Stimulated activated CD8-positive, alpha-beta memory T cell treated with anti-CD3 and anti-CD28 coated beads, Interleukin-12 subunit alpha, Interleukin-12 subunit beta, amount 100 ng/mL, for 1 hour (primary cell): ENCODE measurements at places on chromosomes 13 and 19.

DNA sequence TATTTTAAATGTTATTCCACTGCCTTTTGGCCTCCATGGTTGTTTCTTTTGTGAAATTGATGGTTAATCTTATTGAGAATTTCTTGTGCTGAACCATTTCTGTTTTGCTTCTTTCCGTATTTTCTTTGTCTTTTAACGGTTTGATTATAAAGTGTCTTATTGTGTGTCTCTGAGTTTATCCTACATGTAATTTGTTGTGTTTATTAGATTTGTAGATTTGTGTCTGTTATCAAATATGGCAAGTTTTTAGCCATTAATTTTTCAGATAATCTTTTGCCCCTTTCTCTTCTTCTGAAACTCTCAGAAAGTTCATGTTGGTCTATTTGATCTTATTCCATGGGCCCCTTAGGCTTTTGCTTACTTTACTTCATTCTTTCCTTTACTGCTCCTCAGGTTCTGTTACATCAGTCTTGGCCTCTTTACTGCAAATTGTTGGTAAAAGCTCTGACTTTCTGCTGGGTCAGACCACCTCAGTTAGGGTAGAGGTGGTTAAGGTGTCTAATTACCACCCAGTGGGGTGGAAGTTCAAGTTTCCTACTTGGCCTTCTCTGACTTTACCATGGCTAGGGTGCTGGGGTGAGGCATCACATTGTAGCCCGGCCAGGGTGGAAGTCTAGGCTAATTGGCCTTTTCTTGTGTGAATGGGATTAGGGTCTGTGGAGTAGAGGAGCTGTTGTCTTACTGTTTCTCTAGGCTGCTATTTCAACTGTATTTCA, 58.3 kb downstream of the ZMYM2 start:
- DNase-seq, result no peak

- DNase-seq, result no peak
These were observed 22.5 kb downstream of the PABPC3 start for GRCh38 chr13:25118378-25118905.

DNA sequence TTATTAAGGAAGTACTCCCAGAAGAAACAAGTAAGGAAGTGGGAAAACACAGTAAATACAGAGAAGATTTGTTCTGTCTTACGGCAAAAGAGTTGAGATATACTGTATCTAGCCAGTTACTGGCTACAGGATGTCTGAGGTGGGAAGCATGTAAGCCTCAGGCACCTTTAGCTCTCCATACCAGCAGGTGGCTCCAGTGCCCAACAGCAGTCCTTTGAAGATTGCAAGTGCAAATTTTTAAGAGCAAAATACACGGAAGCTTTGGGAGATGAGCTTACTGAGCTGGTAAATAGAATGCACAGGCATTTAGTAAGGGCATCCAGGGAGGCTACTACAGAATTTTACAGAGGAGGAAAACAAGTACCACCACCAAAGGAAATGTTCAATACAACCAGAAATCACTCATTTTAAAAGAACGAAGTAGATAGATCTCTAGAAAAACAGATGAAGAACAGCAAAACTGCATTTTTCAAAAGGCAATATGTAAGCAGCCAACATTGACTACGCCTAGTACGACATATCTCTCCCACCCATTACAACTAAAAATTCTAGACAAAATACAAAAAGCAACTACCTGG, 57.9 kb upstream of the VSTM2B start:
- DNase-seq, result no peak

- DNase-seq, result no peak
These were observed 168.2 kb downstream of the TEX29 start for GRCh38 chr13:111488486-111489132.

DNA sequence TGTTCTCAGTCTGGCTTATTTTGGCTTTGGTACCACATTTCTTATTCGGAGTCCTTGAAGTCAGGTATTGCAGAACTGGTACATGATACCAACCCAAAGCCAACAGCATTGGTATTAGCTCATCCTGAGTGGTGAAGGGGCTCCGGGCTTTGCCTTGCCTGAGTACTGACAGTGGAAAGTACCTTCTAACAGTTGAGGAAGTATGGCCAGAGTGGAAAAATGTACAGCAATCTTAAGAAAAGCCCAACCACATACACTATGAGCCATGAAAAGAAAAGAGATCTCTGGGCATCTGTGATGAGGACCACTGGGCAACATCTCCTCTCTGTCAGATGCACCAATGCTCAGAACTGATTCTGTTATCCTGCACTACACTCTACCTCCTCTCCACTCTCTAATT, 8.3 kb downstream of the LCP1 start:
- DNase-seq, result no peak

- no peak for DNase-seq
These were observed 62.9 kb downstream of the NHLRC3 start for GRCh38 chr13:39100996-39101738.

DNA sequence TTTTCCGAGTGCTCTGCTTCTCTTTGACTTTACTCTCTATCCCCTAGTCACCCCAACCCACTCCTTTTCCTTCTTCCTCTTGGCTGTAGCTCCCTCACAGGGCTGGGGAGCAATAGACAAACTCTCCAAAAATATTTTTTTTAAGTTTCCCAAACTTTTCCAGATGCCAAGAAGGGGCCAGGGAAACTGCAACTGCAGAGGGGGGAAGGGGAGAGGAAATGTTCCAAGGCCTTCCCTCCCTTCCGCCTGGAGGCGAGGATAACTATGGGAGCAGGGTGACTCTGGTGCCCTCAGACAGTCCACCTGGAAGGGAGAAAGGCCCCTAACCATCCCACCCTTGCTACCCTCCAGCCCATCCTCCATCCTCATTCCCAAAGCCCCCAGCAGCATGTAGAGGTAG, 49.4 kb downstream of the LYL1 start:
- no peak for DNase-seq

- no peak for DNase-seq
These were observed at the start of gene DMKN for GRCh38 chr19:35513628-35514281. Gene DMKN, minus strand, starts transcription at chr19:35513649. Its CDS starts 174 bp downstream, at chr19:35513475.

DNA sequence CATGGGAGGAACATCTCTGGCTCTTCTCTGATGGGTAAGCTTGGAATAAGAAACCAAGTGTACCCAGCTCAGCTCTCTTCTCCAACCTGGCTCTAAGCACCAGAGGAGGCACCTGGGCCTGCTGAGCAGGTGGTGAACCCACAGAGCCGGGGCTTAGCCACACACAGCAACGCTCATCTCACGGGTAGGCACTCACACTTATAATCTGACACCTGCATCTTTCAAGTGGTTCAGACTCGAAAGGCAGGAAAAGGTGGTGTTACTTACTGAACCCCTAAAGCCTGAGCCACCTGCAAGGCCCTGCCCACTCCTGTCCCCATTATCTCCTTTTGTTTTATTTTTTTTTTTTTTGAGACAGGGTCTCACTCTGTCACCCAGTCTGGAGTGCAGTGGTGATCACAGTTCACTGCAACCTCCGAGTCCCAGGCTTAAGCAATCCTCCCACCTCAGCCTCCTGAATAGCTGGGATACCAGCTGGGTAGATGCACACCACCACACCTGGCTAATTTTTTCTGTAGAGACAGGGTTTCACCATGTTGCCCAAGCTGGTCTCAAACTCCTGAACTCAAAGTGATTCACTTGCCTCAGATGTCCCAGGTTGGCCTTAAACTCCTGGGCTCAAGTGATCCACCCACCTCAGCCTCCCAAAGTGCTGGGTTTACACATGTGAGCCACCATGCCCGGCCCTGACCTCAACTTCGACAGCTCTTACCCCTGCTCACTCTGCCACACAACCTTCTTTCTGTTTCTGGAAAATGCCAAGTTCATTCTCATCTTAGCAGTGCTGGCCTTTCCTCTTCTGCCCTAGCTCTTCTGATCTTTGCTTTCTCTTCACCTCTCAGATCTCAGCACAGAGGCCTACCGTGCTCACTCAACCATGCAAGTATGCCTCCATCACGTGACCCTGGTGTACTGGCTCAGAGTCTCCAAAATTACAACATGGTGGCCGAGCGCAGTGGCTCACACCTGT, 9.7 kb downstream of the FBXL12 start:
- no peak for DNase-seq

DNA sequence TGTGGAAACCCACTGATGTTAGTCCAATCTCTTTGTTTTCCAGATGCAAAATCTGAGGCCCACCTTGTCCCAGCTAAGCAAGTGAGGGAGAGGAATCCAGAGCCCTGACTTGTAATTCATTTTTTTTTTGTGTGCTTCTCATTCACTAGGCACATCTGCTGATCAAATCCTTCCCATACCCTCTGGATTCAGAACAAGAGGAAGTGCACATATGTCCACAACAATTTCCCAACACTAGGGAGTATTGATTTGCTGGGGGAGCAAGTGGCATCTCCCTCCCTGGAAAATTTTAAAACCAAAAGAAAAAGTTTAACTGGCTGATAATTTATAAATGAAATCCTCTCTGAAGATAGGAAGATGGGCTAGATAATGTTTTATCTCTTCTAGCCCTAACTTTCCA, 94.6 kb upstream of the RFC3 start:
- no peak for DNase-seq

- no peak for DNase-seq
These were observed 1044.1 kb downstream of the EFNB2 start for GRCh38 chr13:105491345-105491744.

- no peak for DNase-seq
These were observed 112.2 kb downstream of the PAN3 start for GRCh38 chr13:28250542-28250941.

DNA sequence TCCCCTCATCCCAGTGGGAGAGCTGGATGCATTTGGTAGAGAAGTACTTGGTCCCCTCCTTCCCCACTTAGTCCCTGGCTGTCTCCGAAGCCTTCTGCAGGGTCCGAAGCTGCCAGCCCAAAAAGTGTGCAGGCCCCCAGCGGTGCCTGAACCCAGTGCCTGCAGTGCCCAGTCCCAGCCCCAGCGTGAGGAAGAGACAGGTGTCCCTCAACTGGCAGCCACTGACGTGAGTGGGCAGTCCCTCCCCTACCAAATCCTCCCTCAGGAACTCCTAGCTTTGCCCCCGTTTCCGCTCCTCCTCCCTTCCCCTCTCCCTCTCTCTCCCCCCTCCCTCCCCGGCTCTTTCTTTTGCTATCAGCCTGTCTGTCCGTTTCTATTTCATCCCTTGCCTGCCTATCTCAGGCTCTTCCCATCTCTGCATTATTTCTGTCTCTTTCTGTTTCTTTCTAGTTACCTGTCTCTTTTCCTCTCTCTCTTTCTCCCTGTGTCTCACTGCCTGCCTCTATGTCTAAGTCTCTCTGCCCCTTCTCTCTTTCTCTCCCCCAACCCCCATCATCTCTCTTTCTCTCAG, 1.8 kb upstream of the LTBP4 start:
- DNase-seq, result no peak

- no peak for DNase-seq
These were observed 49.9 kb downstream of the ZNF787 start for GRCh38 chr19:56071151-56071550.

DNA sequence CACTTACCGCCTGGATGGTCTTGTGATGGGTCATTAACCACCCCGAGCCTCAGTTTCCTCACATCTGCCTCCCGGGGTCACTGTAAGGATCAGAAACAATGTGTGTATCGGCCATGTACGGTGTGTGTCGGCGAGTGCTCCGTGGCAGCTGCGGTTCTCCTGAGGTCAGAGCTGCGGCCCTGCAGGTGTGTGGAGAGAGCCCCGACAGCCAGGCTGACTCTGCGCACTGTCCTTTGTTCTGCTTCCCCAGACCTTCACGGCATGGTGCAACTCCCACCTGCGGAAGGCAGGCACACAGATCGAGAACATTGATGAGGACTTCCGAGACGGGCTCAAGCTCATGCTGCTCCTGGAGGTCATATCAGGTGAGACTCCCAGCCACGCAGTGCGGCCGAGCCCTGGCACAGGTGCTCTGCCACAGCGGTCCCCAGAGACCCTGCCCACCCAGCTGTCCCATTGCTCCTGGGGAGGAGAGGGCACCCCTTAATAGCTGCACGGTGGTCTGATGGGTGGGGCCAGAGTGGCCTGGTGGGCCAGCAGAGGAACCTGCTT, 43.8 kb downstream of the CAPN12 start:
- DNase-seq, result no peak

GRCh38 chr19:43229315-43229714, 23.9 kb upstream of the PSG4 start:
- no peak for DNase-seq

- DNase-seq, result no peak
These were observed 7.9 kb upstream of the WBP4 start for GRCh38 chr13:41053384-41053826.

GRCh38 chr19:11130824-11131455, 24.6 kb downstream of the SPC24 start:
- peak; percentile 52 for DNase-seq

- peak; percentile 21 for DNase-seq
These were observed 721 bp downstream of the TNFSF11 start for GRCh38 chr13:42574435-42575311.

- DNase-seq, result peak; percentile 60
These were observed 17.6 kb downstream of the LIG1 start for GRCh38 chr19:48152551-48152950.

DNA sequence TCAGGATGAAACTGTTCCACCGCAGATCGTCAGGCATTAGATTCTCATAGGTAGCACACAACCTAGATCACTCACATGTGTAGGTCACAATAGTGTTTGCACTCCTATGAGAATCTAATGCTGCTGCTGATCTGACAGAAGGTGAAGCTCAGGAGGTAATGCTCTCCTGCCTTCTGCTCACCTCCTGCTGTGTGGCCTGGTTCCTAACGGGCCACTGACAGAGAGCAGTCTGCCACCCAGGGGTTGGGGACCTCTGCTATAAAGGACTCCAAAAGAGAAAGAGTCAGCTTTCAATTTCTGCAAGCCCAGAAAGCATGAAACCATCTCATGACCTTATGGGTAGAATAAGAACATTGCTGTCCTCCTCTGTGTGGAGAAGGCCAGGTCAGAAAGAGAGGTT, 43.5 kb upstream of the PCCA start:
- DNase-seq, result no peak

GRCh38 chr13:60617991-60618733, 221.1 kb downstream of the TDRD3 start:
- no peak for DNase-seq

GRCh38 chr19:858868-859843, at the start of gene CFD:
Gene CFD, plus strand, starts transcription at chr19:859664. Its CDS starts 26 bp downstream, at chr19:859690.
- DNase-seq, result no peak

- DNase-seq, result peak; percentile 81
These were observed 9.7 kb upstream of the ILF3 start for GRCh38 chr19:10644260-10645007.

DNA sequence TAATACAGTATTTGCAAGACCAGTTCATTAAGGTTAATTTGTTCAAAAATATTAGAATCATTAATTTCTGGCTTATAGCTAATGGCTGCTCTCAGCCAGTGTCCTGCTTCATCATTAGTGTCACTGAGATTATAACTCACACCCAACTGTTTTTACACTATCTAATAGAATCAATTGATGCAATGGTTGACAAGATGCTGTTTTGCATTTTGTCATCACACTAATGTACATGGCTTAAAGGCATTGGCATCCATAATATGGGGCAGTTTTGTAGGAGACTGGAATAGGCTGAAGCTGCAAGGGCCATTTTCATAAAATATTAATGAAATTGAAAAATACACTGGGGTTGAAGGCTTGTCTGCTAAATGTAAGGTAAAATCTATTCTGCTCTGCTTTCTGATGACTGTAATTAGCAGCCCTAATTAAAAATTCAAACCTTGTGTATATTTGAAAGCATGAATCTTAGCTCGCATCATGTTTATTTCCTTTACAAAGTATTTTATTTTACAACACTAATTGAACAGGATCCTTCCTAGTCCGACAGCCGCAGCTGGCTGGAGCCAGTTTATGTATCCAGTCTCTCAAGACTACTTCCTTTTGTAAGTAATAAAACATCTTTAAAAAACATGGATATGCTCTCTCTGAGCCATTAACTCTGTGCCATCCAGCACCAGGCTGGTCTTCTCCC, 296.7 kb downstream of the POU4F1 start:
- no peak for DNase-seq

GRCh38 chr13:27353166-27353583, 71.2 kb upstream of the GTF3A start:
- DNase-seq, result no peak

- DNase-seq, result no peak
These were observed 36.6 kb downstream of the ZSWIM4 start for GRCh38 chr19:13831537-13832467.
